ENCODE measurements at places on chromosomes 16 and 17.

- DNase-seq: no peak
These were observed 14.6 kb downstream of the RBBP6 start for GRCh38 chr16:24553983-24554382.

DNA sequence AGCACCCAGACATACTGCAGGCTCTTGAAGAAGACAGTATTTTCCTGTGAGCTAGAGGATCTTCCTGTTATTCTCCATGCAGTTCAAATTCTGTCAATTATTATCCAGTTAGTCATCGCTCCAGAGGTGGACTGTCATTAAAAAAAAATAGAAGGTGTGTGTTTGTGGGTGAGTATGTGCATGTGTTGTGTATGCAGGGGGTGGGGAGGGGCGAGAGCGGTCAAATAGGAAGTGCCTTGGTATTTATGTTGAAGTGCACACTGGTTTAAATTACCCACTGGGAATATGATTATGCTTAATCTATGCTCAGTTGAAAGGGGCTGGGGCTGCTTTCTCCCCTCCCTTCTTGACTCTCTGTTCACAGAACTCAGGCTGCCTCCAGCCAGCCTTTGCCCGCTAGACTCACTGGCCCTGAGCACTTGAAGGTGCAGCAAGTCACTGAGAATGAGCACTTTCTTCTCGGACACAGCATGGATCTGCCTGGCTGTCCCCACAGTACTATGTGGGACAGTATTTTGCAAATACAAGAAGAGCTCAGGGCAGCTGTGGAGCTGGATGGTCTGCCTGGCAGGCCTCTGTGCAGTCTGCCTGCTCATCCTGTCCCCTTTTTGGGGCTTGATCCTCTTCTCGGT lies at the start of gene HSD17B2:
TSS of gene HSD17B2 (plus strand) at position 273 of the 632 bp plus-strand sequence. CDS start at position 445, 172 bp downstream.
- peak; percentile 52 for DNase-seq

DNA sequence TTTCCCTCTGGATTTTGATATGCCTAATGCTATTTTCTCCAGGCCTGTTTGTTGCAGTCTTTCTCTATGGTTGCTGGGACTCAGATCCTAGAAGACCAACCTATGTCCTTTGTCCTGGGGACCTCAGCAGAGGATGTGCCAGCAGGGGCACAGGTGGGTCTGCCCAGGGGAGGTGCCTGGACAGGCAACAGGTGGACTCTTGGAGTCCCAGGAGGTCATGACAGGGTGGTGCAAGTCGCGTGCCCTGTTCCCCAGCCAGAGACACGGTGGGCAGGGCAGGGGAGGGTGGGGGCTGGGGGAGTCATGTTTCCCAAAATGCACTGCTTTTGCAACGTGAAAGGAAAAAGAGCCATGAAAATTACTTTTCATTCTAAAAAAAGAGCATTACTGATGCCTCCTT lies 26.3 kb upstream of the PLLP start:
- DNase-seq: no peak

DNA sequence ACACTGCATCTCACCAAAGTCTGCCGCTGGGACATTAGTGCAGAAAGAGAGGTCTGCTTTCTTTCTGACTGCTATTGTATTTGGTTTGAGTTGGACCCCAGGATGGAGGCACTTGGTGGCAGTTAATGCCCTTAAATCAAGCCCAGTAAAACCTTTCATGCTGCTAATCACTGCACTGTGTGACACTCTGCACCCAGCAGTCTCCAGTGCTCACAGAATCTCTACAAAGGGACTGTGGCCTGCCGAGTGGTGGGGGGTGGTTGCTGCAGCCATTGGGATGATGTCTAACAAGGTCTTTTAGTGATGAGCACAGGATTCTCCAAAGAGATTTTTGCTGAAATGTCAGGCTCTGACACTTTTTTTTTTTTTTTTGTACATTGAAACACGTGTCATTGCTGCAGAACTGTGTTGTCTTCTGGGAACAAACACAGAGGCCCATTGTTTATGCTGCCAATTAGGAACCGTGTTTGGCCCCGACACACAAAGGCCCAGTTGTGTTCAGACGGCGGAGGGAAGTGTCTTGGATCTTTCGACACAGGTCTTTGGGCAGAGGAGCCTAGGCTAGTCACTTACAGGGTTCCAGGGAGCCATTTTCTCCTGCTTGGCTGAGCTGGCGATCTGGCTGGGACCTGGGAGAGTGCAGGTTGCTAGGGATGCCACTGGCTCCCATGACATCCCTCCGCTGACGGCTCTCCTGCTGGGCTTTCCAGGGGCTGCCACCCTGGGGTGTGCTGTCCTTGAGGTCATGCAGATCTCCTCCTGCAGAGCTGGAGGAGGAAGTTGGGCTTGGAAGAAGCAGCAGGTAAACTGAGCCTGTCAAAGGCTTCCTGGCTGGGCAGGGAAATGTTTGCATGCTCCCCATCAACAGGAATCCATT lies 16.2 kb upstream of the TNRC6C start:
- peak; percentile 31 for DNase-seq

DNA sequence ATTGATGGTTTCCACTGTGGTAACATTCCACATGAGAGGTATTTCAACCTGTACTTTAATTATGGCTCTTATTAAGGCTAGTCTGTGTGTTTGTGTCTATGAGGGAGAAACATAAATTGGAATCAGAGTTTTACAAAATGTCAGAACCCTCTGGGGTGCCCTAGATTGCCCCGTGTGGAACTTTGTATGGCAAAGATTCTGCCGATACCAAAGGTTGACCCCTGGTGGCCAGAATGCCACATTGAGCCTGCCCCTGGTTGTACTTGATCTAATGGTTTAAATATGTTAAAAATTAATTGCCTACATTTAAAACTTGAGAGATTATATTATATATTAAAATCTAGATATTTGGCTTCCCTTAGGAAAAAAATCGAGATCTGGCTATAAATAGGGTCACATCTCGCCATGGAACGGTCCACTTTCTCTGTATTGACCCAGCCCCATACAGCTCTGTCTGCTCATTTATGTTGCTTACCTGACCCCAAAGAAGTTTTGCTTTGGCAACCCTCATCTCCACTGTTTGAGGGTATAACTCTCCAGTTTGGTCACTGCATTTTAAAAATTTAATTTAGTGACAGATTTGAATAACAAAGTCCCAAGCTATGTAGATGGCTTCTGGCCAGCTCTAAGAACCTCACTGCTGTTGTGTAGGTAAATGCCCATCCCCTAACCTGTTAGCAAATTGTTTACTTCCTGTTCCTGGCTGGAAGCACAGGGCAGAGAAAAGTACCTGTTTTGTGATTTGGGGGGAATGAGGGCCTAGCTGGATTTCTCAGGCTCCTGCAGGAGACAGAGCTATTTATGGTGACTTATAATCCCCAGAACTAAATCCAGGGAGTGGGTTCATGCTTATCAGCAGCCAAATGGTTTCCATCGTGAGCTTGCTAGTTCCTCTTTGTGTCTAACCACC lies 95.0 kb downstream of the PLCG2 start:
- DNase-seq: peak; percentile 27

- no peak for DNase-seq
These were observed 132.4 kb downstream of the ABCA8 start for GRCh38 chr17:68822719-68823289.

DNA sequence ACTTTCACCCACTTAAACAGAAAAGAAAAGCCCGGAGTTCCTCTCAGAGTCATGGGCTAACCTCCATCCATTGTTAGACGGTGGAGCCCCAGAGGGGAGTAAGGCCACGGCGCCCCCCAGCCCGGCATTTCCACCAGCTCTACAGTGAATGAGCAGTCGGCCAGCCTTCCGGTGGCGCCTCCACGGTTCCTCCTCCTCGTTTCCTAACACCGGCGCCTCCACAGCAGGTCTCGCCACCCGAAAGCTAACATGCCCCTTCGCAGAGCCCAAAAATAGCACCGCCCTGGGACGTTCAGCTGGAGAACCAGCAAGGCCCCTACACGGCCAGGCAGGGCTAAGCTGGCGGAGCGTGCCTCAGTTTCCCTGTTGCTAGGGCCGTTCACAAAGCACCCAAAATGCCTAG lies 858 bp downstream of the MMD start:
- peak; percentile 14 for DNase-seq

- no peak for DNase-seq
These were observed 54.1 kb downstream of the FTO start for GRCh38 chr16:53757971-53758609.

Measured in mammary epithelial cell (primary cell).